ENCODE measurements at places on chromosomes 3 and 15.

- DNase-seq = no peak
Observed at GRCh38 chr15:48962662-48963523, 826 bp downstream of the SHC4 start.

DNA sequence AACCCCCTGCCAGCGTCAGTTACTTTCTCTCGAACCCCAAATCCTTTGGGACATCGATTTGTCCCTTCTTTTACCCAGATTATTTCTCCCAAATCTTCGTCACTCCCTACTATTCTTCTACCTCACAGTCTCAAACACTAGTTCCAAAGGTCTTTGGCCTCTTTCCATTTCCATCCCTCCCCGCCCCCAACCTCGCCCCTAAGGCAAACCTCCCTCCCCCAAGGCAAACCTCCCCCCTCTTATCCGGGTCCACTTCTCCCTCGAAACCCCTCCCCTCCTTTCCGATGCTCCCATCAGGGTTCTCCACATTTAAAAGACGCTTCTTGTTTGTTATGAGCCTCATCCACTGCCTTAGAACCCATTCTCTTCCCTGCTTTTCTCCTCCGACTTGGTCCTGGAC, 583 bp downstream of the EAF1 start:
- no peak for DNase-seq

DNA sequence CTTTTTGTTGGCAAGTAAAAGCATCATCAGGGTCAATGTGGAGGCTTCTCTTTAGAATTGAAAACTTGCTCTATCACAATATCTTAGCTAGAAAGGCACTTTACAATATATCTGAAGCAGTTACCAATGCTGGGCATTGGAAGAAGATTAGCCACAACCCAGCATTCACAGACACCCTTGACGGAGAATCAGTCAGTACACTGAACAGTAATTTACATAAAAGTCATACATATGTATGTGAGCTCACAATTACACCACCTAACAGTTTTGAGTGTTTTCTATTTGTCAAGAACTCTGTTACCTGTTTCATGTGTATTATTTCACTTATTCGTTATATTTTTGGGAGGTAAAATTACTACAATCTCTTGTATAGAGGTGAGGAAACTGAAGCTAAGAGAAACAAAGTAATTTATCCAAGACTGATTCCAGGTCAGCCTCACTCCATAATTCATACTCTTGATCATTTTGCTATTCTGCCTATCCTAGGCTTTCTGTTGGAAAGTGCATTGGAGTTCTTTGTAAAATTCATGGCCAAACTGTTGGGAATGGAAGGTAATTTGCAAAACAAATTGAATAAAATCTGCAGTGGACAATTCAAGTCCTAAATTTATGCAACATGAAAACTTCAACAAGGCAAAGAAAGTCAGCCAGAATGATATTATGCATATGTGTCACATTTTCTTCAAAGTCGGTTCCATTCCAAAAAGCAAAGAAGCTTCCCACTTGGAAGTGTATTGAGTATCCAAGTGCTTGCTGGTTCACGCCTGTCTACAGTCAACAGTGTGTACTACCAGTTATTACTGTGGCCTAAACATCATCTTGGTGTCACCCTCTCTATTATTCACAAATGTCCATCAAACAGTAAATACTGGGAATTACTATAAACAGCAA, 223.7 kb upstream of the SEMA6D start:
- DNase-seq = no peak

GRCh38 chr3:155352900-155353490, 59.5 kb upstream of the STRIT1 start:
- no peak for DNase-seq

- DNase-seq = no peak
Observed at GRCh38 chr3:111882194-111882593, 23.1 kb downstream of the PHLDB2 start.

DNA sequence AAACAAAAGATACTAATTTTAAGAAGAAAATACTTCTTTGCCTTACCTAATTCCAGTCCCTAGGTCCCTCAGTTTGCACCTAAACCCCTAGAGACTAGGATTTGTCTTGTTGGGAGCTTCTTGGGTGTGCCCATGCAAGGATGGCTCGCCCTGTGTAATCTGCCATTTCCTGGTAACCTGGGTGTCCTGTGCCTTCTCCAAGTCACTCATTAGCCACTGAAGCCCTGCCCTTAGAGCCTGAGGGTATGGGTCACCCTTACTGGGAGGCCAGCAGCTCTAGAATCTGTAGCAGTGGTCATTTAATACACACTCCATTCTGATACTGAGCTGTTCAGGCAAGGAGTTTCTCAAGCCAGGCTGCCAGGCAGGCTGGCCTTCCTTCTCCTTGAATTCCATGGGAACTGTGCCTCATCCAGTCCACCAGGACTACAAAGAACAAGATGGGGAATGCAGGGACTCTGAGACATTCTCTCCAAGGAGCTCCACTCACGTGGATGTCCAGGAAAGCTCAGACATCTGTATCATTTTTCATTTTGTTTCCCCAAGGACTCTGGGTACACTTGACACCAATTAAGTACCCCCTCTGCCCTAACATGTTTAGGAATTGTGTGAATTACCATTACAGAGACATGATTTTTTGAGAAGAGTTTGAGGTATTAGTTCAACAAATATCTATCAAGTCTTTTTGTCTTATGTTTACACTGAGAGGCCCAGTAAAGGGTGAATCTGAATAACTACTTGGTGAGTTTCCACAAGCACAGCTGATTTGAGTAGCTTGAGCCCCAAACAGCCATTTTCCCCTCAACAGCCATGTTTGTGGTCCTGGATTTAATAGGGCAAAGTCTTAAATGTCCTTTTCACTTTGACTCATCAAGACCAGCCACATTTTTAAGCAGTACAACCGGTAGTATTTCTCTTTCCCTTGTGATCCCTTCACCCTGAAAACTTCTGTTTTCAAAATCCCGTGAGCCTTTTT, 52.6 kb downstream of the ARNT2 start:
- DNase-seq = no peak

GRCh38 chr3:4314688-4315087, 11.5 kb downstream of the SETMAR start:
- no peak for DNase-seq

DNA sequence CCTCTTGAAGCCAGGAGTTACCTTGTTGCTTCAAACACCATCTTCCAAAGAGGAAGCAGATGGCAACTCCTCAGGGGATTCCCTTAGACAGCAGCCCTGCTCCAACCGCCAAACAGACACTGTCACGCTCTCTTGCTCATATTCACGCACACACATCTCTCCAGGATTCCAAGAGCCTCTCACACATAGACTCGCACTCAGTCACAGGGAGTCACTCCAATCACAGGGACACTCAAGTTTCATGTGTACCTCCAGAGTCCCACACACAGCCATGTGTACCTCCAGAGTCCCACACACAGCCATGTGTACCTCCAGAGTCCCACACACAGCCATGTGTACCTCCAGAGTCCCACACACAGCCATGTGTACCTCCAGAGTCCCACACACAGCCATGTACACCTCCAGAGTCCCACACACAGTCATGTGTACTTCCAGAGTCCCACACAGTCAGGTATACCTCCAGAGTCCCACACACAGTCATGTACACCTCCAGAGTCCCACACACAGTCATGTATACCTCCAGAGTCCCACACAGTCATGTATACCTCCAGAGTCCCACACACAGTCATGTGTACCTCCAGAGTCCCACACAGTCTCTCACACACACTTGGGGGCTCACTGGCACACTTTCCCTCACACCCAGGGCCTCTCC, 6.1 kb downstream of the VWA5B2 start:
- no peak for DNase-seq

DNA sequence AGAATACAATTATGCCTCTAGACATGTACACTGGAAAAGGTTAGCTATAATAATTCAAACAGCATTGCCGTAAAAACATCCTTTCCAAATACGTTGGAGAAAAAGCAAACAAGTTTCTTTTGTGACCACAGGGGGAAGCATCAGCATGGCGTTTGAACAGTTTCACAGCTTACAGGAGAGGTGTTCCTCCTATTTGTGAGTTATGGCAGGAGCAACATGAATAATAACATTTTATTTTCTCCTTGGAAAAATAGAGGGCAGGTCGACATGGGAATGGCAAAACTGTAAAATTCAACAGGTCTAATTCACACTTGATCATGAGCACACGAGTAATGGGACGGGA, 39.7 kb upstream of the GADL1 start:
- DNase-seq = no peak

GRCh38 chr3:184158404-184158803, 3.2 kb downstream of the DVL3 start:
- DNase-seq = no peak

DNA sequence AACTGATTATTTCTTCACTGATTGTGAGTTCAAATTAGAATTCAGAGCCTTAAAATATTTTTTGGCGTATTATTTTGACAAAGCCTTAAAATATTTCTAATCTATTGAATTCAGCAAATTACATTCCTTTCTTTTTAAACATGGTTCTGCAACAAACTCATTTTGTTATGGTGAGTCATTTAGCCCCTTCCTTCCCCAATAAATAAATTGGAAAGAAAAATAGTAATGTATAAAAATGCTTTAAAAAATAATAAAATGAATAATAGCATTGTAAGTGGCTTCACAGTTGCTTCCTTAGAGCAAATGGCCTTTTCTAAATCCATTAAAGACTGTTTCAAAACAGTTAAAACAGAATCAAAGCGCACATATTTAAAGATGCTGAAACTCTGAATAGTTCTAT, 12.1 kb downstream of the CSNK1G1 start:
- no peak for DNase-seq

GRCh38 chr3:45881078-45882022, 5.0 kb upstream of the CCR9 start:
- no peak for DNase-seq

DNA sequence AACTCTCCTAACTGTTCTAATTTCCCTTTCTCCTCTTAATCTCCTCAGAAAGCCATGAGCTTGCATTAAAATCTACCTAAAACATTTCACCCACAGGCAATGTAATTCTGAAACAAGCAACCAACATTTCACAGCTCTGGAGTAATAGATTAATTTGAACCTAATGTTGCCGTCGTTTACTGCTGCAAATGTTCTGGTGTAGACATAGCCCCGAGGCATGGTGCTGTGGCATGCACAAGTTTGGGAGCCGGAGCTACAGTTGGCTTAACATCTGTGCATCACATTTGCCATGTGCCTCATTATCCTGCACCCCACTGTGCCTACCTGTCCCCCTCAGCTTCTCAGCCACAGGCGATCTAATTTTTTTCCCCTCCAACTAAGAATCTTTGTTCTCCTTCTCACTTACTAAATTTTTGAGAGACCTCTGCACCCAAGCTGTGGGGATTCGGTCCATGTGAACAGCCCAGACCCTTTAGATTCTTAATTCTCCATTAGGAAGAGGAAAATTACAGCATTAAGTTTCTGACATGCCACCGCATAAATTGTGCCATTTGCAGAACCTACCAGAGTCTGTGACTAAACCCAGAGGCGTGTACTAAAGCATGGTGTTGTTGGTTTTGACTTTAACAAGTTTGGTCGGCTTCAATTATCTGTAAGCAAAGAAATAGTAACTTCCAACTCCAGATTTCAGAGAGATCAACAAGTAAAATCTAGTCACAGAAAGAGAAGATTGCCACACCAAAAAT, 419.2 kb downstream of the MECOM start:
- no peak for DNase-seq

DNA sequence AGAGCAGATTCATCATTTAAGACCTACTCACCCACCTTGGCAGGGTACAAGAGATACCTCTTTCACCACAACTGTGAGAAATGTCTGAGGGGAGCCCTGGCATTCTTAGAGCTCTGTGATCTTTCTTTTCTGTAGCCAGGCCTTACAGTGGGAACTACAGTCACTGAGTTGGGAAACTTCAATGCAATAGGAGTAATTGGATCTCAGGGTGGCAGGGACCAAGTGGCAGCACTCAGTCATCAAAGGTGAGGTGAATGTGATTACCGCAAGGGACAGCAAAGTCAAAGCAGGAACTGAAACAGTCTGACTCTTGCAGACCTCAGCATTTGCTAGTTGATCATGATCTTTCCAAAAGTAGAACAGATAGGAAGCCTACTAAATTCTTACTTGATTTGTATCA, 7.2 kb upstream of the MCF2L2 start:
- DNase-seq = no peak

- DNase-seq = no peak
Observed at GRCh38 chr15:40904552-40905201, 10.4 kb downstream of the VPS18 start.

DNA sequence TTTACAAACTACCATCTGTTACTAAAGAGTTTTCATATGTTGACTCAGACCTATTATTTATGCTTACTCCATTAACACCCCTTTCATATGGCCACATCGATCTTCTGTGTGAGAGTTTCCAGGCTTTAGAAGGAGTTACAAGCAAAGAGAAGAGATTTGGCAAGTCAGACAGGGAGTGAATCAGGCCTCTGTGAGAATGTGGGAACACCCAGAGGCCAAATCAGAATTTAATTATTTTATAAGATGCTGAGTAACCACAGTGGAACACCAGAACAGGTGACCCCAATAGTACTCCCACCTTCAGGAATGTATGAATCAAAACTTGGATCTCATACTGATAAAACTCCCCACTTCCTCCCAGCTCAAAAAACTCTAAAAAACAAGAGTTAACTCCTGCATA, 42.0 kb downstream of the IFT57 start:
- DNase-seq = no peak
